ENCODE measurements at places on chromosomes 1 and 21.

DNA sequence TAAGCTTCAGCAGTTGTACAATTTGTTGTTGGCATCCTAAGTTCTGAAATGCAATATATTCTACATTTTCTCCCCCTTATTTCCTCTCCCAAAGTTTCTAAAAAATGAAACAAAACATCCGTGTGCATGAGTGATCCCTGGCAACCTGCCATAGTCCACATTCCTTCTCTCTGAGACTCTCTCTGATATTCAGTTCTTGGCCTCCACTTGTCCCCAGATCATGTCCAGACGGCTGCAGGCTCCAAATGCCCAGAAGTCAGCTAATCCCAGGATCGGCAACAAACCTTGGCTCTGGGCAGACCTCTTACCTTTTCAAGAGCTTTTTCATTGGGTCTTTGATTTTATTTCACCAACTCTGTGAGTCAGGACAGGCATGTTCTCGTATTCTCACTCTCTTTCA, 187.8 kb downstream of the ETS2 start:
- no peak for DNase-seq

DNA sequence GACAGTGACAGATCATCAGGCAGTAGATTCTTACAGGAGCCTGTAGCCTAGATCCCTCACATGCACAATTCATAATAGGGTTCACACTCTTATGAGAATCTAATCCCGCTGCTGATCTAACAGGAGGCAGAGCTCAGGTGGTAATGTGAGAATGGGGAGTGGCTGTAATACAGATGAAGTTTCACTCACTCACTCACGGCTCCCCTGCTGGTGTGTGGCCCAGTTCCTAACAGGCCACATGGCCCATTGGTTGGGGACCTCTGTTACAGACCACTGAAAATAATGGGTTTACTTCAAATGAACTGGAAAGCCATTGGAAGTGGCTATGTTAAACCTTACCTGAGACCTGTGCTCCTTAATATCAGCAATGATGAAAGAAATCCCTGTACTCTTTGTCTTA, 151.0 kb downstream of the GRIK1 start:
- DNase-seq: no peak

GRCh38 chr1:182713939-182714338, 29.6 kb upstream of the RGS8 start:
- no peak for DNase-seq

GRCh38 chr1:19169642-19170041, 40.4 kb downstream of the UBR4 start:
- DNase-seq: no peak

DNA sequence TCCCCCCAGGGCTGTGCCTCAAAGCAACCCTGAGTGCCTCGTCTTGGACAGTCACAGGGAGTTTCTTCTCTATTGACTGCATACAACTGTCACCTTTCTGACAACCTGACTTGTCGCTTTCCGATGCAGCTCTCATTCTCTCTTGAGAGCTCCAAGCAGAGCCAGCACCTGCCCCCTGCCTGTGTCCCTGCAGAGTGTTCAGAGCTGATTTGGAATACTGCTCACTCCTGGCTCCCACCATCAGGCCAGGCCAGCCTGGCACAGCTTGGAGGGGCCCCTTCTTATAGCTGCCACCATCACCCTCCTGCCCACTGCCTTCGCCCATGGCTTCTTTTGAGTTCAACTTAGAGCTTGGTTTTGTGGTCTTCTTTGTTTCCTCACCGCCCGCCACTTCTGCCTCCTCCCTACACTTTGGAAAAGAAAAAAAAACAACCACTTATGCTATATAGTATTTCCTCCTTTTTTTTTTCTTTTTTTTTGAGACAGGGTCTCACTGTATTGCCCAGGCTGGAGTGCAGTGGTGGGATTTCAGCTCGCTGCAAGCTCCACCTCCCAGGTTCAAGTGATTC, 12.3 kb downstream of the NCF2 start:
- no peak for DNase-seq

DNA sequence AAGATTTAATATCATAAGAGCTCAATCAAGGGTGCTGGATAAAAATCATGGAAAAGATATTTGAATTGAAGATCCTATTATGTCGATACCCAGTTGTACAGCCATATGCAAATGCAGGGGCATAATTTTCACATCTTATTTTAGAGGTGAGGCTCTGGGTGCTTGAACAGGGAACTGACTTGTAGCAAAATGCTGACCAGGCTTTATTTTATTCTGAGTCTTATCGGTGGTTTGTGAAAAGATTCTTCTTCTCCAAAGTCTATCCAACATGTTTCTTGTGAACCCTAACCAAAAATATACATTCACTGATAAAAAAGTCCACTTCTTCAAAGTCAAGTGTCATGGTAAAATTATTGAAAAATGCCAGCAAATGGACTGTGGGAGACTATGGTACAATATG, 475.5 kb upstream of the NEGR1 start:
- DNase-seq: no peak

DNA sequence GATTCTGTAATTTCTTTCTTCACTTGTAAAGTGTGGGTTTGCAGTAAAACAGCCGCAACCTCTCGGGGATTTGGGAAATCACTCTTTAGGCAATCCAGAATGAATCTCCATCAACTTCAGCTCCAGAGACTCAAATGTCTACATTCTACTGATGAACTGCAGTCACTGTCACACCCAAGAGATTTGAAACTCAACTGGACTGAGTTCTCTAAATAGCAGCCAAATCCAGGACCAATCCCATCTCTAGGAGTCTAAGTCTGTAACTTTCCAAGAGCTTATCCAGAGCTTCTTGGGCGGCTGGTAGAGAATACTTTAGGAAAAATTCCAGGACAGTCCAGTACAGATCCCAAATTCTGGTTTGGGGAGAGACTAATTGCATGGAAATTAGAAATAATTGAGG, 62.9 kb downstream of the ADAMTS1 start:
- DNase-seq: no peak

- DNase-seq: no peak
Observed at GRCh38 chr1:93713341-93713740, 31.7 kb upstream of the BCAR3 start.

Data from amygdala (tissue), 56 donors.